Large intestine (tissue), 12 donors: ENCODE measurements at places on chromosomes 3 and 15. TPM values are rescaled to one million over a fixed set of nuclear protein-coding genes. Genes with fewer than 3 reads are reported as not detected.

GRCh38 chr15:77044228-77045042 lies 26.5 kb downstream of the TSPAN3 start:
- DNase-seq: no peak

DNA sequence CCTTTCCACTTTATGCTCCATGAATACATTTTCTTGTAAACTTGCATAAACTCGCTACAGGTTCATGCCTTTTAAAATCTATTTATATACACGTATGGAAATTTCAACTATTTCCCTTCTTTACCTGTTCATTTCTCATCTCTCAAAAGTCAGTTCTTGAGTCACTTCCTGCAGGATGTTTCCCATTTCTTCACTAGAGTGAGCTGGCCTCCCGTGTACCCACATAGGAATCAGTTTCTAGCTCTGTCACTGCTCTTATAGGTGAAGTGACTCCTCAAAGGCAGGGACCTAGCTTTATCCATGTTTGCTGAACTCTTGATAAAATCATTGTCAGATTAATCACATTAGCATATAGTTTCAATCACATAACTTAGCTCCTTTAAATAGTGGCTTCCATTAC lies 259.7 kb downstream of the EPHA3 start:
- no peak for DNase-seq

- DNase-seq: no peak
These were observed 12.0 kb upstream of the IQSEC1 start for GRCh38 chr3:13085081-13085845.

Gene CNTN6
- 2.5 TPM for polyA plus RNA-seq

DNA sequence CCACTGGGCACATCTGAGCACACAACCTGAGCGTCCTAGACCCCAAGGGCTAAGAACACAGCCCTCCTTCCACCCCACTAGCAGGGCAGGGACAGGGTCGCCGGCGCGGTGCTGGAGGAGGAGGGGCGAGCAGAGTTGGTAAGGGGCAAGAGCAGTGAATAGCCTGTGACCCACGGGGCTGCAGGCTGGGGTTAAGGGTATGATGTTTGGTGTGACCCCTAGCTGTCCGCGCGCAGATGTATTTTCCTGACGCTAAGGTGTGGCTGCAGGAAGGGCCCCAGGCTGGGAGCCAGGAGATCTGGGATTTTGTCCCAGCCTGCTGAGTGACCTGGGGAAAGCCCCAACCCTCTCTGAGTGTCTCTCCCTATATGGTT lies 1.3 kb upstream of the C15orf39 start:
- no peak for DNase-seq

Gene AADACL2
- polyA plus RNA-seq: 0.01 TPM

DNA sequence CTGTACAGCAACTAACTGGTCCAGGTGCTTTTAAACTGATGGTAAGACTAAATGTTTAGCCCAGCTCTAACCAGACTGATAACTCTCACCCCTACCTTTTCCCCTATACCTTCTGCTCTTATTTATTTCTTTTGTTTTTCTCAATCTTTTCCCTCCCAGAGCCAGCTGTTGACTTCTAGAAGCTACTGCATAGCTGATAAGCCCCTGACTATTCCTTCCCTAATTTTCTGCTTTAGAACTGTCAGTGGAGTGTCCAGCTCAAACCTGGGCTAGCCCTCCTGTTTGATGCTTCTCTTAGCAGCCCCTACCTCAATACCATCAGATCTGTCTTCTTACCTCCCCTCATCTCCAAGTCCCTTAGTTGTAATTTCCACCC lies 20.6 kb downstream of the SLC35G2 start:
- no peak for DNase-seq

DNA sequence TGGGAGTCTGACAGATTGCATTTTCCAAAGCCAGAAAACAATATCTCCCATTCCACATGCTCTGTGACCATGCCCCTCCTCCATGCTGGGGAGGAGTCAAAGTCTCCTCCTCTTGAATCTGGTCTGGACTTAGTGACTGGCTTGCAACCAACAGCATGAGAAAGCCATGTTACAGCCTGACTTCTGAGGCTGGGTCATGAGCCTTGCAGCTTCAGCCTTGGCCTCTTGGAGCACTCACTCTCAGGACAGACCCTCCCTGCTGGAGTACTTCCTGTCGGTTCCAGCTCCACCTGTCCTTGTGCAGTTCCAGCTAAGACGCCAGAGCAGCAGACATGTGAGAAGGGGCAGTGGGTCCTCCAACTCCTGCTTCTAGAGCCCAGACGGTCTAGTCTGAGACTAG lies 49.7 kb upstream of the RBSN start:
- peak; percentile 28 for DNase-seq

Gene ARL6IP5
- polyA plus RNA-seq: 67.3 TPM

Gene SMAD6
- polyA plus RNA-seq: 25.4 TPM

DNA sequence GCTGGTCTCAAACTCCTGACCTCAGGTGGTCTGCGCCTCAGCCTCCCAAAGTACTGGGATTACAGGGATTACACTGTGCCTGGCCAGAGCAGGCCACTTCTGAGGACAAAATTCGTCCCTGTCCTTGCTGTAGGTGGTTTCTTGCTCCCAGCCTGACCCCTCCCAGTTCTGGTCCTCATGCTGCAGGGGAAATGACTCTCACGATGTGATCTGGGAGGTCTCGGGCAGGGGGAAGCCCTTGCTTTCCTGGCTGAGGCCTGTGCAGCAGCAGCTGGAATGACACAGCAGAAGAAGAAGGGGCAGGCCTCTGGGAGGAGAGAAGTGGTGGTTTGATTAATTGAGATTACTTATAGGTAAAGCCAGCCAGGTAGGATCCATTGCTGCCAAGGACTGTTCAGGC lies 39.3 kb downstream of the MEGF11 start:
- DNase-seq: no peak

GRCh38 chr3:90054311-90054710 lies 946.9 kb downstream of the EPHA3 start:
- no peak for DNase-seq

GRCh38 chr3:102182162-102182561 lies 252.7 kb upstream of the ZPLD1 start:
- DNase-seq: peak; percentile 58

DNA sequence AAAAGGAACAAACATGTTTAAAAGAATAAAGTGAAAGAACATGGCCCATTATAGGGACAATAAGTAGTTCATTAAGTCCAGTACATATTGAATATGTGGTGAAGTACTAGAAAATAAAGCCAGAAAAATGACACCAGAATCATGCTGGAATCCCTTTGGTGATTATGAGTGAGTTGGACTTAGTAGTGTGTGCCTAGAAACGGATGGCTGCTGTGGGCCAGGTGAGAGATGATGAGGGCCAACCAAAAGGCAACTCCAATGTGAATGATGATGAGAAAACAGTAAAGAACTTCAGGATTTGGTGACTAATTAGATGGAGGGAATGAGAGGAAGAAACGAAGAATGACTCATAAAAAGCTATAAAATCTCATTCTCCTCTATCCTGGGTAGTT lies 3.3 kb downstream of the CRYGS start:
- DNase-seq: no peak

DNA sequence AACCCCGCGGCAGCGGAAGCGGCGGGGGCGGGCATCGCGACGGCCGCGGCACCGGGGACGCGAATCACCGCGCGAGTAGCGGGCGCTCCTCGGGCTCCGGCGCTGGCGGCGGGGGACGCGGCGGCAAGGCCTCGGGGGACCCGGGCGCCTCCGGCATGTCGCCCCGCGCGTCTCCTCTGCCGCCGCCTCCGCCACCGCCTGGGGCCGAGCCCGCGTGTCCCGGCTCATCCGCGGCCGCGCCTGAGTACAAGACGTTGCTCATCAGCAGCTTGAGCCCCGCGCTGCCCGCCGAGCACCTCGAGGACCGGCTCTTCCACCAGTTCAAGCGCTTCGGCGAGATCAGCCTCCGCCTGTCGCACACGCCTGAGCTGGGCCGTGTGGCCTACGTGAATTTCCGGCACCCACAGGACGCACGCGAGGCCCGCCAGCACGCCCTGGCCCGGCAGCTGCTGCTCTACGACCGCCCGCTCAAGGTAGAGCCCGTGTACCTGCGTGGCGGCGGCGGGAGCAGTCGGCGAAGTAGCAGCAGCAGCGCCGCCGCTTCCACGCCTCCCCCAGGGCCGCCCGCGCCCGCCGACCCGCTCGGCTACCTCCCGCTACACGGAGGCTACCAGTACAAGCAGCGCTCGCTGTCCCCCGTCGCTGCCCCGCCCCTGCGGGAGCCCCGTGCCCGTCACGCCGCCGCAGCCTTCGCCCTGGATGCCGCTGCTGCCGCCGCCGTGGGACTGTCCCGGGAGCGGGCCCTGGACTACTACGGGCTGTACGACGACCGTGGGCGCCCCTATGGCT lies 675 bp downstream of the RBM15B start:
- DNase-seq: no peak

GRCh38 chr3:27596334-27596841 lies 112.2 kb upstream of the SLC4A7 start:
- no peak for DNase-seq

Gene SPTBN5
- polyA plus RNA-seq: 1.7 TPM

Gene TGM5
- 0.03 TPM for polyA plus RNA-seq

Gene FILIP1L
- 36.3 TPM for polyA plus RNA-seq

DNA sequence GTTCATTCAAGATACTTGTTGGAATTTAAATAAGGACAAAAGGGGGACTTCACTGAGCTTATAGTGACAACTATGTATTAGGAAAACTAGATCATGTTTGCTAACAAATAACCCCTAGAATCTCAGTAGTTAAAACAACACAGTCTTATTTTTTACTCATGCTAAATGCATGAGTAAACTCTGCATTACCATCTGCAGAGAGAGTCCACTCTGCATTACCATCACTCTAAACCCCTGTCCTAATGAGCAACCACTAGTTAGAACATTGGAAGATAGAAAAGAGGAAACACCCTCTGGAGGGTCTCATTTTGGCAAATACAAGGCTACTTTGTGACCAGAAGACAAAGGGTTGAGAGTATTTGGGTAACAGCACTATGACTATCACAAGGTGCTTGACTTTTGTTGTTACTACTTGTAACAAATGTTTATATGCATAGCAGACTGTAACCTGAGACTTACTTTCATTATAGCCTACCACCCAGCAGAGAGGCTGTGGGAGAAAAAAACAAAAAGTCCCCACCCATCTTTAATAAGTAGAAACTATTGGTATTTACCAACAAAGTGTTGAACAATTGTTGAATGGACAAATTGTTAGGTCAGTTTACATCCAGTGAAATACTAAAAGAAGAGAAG lies 99.1 kb downstream of the OXSM start:
- DNase-seq: no peak

DNA sequence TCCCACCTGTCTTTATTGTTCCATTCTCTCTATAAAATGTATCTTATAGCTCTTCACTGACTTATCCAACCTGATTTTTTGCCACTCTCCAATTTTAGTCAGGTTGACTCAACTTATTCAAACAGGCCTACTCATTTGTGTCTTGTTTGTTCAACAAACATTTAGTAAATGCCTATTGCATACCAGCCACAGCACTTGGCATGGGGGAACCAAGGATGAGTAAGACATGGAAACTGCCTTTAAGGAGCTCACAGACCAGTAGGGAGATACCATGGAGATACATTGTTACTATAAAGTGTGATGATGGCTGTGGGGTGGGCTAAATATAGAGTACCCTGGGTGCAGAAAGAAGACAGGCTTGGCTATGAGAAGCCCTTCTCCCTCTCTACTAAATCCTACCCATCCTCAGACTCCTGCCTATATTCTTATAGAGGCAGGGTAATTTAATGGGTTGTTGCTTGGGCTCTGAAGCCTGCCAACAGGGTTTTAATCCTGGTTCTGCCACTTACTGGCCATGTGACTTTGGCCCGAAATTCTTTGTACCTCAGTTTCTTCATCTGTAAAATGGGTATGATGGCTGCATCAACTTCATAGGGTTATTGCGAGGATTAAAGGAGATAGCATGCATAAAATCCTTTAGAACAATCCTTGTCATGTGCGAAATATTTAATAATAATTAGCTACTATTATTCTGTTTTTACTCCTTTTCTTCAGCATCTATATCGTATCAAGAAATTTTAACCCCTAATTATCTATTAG lies 348.5 kb upstream of the UMPS start:
- no peak for DNase-seq

DNA sequence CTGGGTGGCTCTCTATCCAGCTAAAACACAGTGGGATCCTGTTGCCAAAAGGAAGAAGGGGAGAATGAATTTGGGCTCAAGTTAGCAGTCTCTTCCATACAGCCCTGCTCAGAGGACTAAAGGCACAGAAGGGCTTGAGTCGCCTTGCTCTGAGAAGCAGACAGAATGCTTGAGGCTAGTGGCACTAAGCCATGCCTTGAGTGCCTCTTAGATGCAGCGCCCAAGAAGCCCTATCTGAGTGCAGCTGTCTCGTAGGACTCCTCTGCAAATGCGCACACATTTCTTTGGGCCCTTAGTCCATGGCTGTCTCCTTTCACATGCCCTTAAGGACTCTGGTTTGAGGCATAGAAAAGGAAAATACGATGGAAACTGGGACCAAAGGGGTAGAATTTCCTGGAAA lies 211.3 kb upstream of the CHRM5 start:
- DNase-seq: no peak

DNA sequence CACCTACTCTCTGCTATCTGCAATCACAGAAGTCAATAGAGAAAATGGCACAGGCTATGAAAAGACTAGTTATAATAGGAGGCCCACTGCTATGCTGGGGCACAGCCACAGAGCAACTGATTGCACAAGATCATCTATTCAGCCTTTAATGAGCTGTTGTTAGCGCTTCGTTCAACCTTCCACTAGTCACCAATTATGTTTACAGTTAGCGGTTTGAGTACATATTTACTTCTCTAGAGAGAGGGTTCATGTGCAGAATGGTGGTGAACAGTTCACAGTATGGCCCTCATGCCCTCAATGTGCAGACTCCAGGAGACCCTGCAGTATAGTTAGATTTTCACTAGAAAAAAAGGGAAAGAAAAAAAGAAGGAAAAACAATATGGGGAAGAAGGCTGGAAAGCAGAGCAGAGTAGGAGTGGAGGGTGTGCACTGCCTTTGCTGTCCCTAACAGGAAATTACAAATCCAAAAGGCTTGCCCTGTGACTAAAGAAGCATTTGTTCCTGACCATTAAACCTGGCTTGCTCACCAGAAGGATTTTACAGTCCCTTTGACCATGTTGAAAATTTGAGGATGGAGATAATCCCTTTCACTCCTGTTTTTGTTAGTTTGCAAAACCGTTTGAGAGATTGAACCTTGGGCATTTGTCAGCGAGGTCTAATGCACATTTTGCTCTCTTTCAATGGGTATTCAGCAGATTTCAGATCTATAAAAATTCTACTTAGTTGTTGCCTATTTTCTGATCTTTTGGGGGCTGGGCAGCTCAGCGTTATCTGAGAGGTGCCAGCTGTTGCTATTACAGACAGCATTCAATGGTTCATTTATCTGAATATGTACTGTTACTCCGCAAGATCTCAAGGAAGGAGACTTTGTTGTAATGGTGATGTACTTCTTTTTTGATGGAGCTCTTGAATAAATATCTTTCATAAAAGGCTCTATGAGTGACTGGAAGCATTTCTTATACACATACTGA lies 296.1 kb downstream of the LSAMP start:
- DNase-seq: no peak

Gene SSUH2
- 38.7 TPM for polyA plus RNA-seq
